ENCODE measurements at places on chromosomes 6 and 20.

- no peak for DNase-seq
These were observed 24.8 kb downstream of the RREB1 start for GRCh38 chr6:7132398-7133035.

DNA sequence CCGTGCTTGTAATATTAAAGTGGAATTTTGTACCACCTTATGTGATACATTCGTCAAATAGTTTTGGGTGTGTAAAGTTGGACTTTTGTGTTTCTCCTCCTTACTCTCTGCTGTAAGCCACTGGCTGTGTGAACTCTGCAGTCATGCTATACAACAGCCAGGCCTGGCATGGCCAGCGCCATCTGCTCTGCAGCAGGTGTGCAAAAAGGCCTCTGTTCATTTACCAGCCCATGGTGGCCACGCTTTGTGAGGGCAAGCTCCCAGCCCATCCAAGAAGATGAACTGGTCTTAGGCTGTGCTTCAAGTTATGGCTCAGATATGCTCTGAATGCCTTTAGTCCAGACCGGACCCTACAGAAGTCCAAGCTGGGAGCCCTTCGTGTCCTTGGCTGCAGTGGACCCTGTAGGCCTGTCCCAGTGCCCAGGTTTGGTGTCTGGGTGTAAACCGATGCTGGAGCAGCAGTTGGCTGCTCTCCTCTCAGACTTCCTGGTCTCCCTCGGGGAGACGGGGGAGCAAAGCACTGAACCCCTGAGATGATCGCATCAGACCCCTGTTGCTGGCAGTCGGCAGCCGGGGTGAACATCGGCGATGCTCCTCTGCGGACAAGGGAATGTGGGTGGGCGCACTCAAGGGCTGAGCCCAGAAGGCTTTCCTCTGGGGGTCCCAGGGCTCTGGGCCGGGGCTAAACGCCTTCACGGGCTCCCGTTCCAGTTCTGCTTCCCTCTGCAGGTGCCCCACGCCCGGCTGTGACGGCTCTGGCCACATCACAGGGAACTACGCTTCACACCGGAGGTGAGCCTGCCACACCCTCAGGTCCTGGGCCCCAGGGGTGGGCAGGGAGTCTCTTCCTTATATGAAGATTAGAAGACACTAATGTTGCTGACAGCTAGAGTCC lies 28.6 kb upstream of the PCMTD2 start:
- DNase-seq, result no peak

GRCh38 chr20:13271977-13272975 lies 51.2 kb downstream of the ISM1 start:
- DNase-seq, result no peak

DNA sequence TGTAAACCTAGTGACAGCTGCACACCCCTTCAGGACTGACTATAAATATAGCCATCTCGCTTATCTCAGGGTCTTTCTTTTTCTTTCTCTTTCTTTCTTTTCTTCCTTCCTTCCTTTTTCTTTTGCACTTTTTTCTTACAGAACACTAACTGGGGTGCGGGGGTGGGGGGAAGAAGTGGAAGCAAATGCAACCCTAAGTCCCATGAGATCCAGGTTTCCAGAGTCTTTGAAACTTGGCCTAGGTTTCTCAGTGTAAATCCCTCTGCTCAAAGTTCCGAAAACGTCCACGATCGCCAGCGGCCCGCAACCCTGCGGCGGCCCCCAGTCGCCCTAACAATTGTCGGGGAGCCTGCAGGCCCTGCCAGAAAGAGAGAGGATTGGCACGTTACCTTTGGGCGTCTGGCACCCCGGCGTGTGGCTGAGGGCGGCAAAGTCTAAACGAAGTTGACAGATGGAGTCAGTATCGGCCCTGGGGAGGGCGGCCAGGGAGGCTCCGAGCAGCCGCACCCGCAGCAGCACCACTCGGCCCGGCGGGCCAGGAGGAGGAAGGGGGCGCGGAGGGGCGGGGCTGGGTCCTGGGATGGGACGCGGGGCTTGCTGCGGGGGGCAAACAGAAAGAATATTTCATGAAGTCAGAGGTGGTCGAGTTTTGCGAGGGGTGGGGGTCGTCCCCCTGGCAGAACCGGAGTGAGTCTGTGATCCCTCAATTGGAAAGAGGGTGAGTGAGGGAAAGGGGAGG lies 577 bp upstream of the FOXF2 start:
- DNase-seq, result no peak

DNA sequence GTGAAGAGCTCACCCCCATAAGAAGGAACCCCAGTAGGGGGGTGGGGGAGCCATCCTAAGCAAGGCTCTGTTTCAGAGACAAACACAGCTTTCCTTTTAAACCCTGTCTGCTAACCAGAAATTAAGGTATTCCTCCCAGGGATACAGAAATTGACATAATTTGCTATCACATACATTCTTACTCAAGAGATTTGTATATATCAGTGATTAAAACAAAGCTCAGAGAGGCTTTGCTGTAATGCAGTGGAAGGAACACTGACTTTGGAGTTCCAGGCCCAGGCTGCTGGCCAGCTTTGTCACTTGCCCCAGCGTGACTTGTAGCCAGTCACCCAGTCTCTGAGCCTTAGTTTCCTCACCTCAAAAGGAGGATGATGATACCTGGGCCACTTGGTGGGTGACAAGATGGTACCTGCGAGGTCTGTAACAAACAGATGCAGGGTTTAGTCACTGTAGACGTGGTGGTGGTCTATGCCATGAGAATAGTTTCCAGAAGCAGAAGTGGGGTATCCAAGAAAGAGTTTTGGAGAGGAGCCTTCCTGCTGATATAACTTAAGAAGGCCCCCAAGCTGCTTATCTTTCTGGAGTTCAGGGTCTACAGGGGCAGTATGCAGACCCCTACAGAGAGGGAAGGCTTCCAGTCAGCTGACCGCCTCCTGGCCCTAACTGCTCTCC lies 3.2 kb upstream of the FOXF2 start:
- no peak for DNase-seq

DNA sequence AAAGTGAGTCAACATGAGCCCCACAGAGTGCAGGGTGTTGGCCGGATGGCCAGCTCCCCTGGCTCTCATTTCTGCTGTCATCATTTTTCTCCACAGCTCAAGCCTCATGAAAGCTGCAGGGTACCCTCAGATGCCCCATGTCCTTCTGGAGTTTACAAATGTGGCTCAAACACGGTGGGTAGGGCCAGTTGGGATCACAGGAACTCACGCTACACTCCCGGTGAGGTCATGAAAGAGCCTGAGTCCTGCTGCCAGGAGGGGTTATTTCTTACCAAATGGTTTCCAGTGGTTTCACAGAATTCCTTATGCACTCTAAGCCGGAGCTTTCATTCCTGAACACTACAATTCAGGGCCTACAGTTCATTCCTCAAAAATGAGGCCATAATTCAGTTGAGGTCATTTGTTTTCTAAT lies 78.7 kb downstream of the TMEM170B start:
- no peak for DNase-seq

- DNase-seq, result peak; percentile 76
These were observed 2.7 kb upstream of the COL12A1 start for GRCh38 chr6:75208298-75209183.

DNA sequence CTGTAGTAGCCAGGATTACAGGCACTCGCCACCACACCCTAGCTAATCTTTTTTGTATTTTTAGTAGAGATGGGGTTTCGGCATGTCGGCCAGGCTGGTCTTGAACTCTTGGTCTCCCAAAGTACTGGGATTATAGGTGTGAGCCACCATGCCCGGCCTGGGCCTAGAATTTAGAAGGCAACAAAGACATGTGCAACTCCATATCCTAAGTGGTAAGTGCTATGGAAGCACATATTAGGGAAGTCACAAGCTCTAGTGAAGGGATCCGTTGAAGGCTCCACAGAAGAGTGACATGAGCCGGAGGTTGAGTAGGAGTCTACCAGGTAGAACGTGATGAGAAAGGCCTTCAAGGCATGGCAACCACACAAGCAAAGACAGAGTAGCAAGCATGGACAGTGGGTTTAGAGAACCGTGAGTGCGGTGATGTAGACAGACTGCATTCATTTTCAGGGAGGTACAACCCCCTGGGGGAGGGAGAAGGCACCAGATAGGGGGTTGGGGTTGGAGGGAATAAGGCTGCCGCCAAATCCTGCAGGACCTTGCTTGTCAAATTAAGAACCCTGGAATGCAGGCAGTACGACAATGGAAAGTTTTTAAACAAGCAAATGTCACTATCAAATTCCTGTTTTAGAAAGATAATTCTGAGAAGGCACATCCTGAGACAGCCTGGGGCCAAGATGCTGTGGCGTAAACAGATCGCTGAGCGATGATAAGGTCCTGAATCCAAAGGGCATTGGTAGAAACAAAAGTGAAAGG lies 50.2 kb downstream of the ARHGAP18 start:
- DNase-seq, result no peak

Data from effector CD4-positive, alpha-beta T cell (primary cell).